Body of pancreas (tissue), 4 donors: ENCODE measurements at places on chromosomes 5 and 9. TPM values are rescaled to one million over a fixed set of nuclear protein-coding genes. Genes with fewer than 3 reads are reported as not detected.
A peak's percentile ranks its signal among the peaks of the same experiment; 100 is the strongest.

The SAPCD2 gene
- 0.66 TPM for total RNA-seq

The CCL28 gene
- 21.0 TPM for total RNA-seq

The GNA14 gene
- total RNA-seq = 5.3 TPM

The ZNF366 gene
- total RNA-seq = under 0.01 TPM

The ITGA2 gene
- 4.0 TPM for total RNA-seq

The RASEF gene
- 59.7 TPM for total RNA-seq

The CA9 gene
- total RNA-seq = 2.6 TPM

The GRXCR2 gene
- total RNA-seq = not detected

The MSX2 gene
- total RNA-seq = not detected

DNA sequence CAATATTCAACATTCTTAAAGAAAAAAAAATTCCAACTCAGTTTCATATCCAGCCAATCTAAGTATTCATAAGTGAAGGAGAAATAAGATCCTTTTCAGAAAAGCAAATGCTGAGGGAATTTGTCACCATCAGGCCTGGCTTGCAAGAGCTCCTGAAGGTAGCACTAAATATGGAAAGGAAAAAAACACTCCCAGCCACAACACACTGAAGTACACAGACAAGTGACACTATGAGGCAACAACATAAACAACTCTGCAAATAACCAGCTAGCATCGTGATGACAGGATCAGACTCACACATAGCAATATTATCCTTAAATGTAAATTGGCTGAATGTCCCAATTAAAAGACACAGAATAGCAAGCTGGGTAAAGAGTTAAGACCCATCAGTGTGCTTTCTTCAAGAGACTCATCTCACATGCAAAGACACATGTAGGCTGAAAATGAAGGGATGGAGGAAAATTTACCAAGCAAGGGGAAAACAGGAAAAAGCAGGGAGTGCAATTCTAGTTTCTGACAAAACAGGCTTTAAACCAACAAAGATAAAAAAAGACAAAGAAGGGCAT is 33.1 kb downstream of the ANKRD33B start:
- DNase-seq = no peak

DNA sequence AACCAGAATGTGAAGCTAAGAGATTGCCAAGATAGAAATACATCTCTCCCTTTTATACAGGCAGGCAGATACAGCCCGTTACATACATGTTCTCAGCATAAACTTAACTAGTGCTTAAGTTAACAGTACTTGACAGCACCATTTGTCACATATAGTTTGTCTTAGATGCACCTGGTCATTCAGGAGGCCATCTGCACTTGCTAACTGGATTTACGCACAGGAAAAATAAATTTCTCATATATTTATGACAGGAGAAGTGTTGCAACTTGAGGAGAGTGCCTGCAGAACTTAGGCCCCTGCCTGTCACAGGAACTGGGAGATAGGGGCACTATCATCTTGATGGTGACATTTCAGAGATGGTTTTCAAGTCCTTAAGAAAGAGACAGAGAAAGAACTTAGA is 1462.1 kb upstream of the CDH9 start:
- no peak for DNase-seq

GRCh38 chr5:134586866-134587524 is 45.6 kb downstream of the SAR1B start:
- peak; percentile 90 for DNase-seq

- DNase-seq = no peak
Measured at GRCh38 chr5:36059571-36060419, 6.9 kb downstream of the UGT3A2 start.

- no peak for DNase-seq
Measured at GRCh38 chr5:180591311-180591887, at the start of gene SCGB3A1. SCGB3A1 (minus strand) TSS chr5:180591499; CDS start chr5:180591462, 37 bp downstream.

DNA sequence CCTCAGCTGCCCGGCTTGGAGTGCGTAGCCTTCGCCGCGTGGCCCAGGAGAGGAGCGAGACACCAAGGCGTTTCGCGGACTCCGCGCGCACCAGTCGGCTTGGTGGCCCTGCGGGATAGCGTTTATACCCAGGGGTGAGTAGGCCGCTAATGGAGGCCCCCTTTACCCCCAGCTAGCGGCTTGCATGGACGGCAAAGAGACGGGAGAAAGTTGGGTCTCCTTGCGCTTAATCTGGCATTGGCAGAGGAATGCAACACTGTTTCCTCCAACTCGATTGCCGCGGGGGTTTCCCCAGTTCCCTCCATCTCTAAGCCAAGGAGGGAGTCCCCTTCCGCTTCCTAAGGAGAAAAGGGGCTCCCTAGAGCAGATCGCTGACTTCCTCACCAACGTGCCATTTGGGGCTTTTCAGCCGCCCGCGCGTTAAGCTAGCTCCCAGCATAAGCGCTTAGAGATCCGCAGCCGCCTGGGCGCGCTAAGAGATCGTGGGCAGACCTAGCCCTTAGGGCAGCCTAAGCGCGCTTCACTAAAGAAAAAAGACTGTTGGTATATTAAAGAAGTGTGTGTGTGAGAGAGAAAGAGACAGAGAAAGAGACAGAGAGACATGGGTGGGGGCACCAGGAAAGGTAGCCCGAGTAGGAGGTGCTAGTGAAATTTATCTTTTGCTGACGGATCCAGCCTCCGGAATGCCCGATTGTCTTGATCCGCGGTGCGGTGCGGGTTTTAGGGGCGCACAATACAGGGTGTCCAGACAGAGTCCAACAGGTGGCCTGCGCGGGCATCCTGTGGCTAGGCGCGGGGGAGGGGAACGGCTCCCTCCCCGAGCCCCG is 597.9 kb upstream of the SGCD start:
- no peak for DNase-seq

GRCh38 chr5:149404746-149405549 is 25.9 kb upstream of the IL17B start:
- DNase-seq = no peak

GRCh38 chr5:143105216-143105905 is 298.1 kb downstream of the NR3C1 start:
- DNase-seq = no peak

GRCh38 chr9:127178686-127179632 is 56.5 kb upstream of the ANGPTL2 start:
- DNase-seq = no peak

DNA sequence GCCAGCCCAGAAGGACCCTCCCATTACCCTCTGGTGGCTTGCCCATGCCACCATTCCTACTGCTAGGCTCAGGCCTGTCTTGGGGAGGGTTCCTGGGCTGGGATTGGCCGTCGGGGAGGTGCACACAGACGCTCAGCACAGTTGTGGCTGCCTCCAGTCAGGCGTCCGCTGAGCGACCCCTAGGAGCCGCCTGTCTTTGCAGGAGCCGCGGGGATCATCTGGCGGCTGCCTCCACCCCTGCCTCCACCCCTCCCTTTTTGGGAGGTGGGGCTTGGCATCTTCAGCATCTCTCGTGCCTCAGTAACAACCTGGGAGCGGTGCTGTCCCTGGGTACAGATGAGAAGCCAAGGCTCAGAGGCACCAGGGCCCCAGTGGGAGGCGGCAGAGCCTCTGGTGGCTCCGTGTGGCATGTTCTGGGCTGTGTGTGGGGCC is 39.6 kb downstream of the RXRA start:
- no peak for DNase-seq

DNA sequence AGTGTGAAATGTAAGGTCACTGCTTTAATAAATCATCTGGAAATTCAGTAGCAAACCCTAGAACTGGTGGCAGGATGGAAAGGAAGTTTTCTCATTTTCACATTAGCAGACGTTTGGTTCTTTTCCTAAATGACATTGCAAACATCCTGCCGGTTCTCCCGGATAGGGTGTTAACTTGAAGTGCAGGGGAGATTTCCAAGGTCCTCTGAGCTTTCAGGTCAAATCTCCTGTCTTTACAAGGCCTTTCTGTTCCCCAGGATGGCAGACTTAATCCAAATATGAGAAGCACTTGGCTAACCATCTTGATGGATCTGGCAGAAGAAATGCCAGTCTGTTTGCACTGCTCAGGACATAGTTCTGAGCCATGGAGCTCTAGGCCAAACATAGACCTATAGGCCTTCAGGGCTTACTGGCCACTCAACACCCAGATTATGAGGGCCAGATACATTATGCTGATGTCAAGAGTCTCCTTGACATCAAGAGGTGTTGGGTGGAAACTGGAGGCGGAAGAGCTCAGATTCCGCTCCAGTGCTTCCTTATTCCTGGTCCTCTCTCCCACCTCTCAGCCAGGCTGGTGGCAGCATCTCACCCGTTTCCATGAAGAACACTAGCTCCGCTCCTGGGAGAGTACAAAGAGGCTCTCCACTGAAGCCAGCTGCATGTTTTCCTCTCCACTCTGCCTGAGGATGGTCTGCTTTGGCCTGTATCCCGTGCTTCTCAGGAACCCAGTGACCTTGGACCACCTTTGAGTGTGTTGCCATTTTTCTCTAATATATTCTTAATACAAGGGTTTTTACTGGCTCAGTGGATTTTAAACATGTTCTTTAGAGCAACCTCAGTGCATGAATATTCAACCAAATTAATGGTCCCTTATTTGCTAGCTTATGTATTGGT is 61.0 kb downstream of the RALGPS1 start:
- no peak for DNase-seq

GRCh38 chr9:93290495-93291434 is 106.8 kb downstream of the WNK2 start:
- DNase-seq = no peak

DNA sequence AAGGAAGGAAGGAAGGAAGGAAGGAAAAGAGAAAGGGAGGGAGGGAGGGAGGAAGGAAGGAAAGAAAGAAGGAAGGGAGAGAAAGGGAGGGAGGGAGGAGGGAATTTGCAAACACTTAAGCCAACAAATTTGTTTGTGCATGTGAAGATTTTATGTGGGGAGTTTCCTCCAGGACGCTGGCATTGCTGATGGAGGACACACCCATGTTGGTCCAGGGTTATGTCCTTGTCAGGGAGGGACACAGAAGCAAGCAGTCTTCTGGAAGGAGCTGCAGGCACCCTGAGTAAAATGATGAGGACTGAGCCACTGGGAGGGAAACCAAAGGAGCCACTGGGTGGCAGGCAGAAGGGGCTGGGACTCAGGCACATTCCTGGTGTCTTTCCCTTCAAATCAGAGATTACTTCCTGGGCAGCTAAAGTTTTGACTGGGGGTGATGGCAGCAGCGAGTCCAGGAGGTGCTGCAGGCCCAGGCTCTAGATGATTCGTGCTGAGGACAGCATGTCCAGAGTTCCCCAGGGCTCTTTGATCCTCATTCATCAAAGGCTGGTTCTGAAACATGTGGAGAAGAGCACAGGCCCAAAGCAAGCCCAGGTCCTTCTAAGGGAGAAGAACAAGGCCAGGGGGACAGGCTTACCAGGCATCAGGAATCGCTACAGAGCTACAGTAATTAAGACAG is 109.2 kb downstream of the PAX5 start:
- DNase-seq = no peak

DNA sequence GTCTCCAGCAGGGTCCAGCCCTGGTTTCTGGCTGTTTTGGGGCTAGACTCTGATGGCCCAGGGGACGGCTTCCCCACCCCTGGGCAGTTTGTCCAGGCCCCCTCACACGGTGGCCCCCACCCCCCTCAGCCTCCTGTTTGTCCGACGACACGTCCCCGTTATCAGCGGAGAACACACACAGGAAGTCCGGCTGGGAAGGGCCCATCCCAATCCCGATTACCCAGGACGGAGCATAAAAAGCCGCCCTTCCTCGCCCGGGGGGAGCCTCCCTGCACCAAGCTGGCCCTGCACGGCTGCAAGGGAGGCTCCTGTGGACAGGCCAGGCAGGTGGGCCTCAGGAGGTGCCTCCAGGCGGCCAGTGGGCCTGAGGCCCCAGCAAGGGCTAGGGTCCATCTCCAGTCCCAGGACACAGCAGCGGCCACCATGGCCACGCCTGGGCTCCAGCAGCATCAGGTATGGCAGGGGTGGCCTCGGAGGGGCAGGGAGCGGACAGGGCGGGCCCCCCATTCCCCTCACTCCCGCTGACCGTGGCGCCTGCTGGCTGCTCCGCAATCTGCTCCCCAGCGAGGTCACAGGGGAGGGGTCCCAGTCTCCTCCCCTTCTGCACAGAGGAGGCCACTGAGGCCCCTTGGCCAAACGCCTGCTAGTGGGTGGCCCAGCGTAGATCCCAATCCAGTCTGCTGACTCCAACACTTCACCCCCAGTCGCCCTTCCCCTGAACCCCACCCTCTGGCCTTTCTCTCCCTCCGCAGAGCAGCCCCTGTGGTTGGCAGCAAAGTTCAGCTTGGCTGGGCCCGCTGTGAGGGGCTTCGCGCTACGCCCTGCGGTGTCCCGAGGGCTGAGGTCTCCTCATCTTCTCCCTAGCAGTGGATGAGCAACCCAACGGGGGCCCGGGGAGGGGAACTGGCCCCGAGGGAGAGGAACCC is at the start of gene EGFL7:
EGFL7 (plus strand) TSS at position 261 of the 926 bp plus-strand sequence. CDS start 5,367 bp downstream, outside the sequence.
- DNase-seq = no peak

DNA sequence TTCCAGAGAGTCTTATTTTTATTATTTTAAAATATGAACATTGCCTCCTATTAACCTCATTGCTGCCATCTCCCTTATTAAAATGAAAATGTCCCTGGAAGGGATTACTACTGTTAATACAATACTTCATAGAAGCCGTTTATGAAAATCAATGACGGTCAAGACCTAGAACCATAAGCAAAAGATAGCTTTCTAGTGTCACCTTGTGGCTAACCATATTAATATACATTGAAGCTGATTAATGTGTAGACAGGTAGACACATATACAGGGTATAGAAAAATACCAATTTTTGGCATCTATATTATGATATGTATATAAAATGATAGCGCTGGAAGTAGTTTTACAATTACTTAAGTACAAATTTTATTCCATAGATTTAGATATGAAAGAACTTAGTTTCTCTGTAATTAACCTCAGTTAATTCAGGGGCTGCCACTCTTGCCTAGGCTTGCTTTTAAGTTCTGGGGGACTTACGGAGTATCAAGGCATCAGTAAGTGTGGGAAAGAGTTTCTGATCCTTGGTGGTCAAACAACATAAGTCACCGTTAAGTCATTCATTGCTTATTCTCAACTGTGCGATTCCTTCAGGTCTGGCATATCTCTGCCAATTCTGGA is 2.5 kb upstream of the YTHDC2 start:
- no peak for DNase-seq
